Endodermal cell (in vitro differentiated cells): ENCODE measurements at places on chromosomes 3 and 15.

GRCh38 chr15:78959360-78959759 lies 14.5 kb upstream of the CTSH start:
- no peak for DNase-seq

DNA sequence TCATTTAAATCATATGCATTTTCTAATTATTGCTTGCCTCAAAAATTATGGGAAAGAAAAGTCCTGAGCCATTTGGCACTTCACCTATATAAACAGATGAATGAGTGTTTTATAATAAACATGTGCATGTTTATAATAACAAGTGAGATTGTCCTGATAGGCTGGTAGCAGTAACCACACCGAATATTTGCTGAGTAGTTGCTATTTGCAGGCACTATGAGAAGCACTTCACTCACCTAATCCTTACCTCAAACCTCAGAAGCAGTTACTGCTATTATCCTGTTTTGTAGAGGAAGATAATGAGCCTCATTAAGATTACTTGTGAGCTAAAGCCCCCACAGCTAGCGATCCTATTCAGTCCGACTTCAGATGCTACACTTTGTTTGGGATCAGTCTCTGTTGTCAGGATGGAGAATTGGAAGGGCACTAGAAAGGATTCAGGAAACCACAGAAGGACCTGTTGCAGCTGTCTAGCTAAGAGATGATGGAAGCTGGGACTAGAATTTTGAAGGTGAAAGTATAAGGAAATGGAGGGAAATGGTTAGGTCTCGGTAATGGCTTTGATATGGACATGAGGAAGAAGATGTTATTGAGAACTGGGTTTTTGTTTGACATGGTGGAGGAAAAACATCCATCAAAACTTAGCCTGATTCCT lies 28.4 kb upstream of the MAGI1 start:
- DNase-seq, result no peak

DNA sequence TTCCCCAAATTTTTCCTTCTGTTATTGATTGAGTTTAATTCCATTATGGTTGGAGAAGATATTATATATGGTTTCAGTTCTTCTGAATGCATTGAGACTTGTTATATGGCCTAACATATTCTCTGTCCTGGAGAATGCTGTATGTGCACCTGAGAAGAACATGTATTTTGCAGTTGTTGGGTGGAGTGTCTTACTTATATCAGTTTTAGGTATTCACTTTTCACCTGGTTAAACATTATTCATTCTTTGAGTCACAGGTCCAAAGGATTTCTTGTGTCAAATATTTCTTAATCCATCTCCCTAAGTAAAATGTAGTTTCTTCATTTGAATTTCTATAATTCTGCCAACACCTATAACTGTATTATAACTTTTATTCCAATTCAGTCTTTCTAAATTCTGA lies 17.8 kb downstream of the ACKR2 start:
- no peak for DNase-seq

DNA sequence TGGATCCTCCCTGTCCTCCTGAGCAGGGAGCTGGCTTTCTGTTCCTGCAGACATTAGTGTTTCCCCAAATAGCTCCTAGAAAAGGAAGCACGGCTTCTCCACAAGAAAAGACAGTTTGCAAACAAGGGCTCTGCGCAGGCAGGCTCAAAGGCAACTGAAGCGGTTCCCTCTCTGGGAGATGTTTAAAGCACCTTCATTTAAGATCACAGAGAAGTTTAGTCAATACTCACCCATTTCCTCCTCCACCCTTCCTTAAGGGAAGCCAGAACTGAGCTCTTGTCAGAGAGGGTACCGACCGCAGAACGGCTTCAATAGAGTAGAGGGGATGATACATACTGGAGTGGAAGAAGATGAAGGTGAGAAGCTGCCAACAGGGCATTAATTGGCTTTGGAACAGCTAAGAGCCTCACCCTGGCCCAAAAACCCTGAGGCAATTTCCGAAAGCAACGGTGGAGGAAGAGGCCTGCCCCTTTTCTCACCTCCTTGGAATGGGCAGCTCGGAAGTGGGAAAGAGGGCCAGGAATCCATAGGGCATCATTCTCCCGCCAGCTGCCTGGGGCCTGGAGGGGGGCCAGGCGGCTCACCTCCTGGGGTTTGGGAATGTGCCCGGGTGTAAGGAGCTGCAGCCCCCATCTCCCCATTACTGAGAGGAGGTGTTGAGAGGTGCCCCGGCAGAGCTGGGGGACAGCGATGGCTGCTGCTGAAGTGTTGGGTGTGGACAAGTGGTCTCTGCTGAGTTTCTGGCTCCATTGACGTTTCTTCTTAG lies 4.8 kb upstream of the EPHB3 start:
- DNase-seq, result no peak

GRCh38 chr3:21672303-21672702 lies 78.7 kb downstream of the ZNF385D start:
- DNase-seq, result peak; percentile 59

DNA sequence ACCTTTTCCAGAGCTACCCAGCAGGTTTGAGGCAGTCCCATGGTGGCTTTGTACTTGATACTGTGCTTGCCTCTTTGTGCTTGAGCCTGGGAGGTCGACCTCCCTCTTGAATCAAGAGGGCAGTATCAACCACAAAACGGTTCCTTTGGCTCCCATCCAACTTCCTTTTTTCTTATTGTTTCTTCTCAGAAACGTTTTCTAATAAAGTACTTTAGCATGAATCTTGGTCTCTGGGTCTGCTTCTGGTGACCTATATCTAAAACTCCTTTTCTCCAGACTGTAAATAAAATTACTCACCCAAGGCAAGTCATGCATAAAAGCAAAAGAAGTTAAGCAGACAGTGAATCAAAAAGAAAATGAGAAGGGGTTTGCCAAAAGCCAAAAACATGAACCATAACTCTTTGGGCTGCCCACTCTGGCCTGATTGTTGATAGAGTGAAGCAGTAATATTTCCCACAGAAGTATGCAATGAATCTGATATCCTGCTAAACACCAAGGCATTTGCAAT lies 112.2 kb upstream of the SLC4A7 start:
- DNase-seq, result no peak

- no peak for DNase-seq
These were observed 33.0 kb downstream of the LSM3 start for GRCh38 chr3:14211621-14212020.

GRCh38 chr3:44077267-44077666 lies 164.4 kb upstream of the TOPAZ1 start:
- peak; percentile 63 for DNase-seq

- no peak for DNase-seq
These were observed 30.2 kb downstream of the BCL2L10 start for GRCh38 chr15:52082197-52083036.

- no peak for DNase-seq
These were observed 150.7 kb upstream of the MB21D2 start for GRCh38 chr3:193068365-193068764.

DNA sequence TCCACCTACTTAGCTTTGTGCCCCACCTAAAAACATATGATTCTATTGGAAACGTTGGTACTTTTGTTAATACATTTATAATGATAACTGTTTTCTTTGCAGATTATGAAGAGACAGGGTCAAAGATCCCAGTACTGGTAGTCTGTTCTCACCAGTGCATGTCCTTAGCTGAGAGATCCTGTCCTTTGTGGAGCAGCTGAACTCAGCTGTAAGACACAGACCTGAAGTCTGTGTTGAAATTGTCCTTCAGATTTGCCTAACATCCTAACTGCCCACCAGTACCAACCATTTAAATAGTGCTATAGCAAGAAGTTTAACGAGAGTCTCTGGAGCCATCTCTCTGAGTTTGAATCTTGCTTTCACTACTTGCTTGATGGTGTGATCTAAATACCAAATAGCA lies 398.7 kb downstream of the FEZF2 start:
- no peak for DNase-seq

DNA sequence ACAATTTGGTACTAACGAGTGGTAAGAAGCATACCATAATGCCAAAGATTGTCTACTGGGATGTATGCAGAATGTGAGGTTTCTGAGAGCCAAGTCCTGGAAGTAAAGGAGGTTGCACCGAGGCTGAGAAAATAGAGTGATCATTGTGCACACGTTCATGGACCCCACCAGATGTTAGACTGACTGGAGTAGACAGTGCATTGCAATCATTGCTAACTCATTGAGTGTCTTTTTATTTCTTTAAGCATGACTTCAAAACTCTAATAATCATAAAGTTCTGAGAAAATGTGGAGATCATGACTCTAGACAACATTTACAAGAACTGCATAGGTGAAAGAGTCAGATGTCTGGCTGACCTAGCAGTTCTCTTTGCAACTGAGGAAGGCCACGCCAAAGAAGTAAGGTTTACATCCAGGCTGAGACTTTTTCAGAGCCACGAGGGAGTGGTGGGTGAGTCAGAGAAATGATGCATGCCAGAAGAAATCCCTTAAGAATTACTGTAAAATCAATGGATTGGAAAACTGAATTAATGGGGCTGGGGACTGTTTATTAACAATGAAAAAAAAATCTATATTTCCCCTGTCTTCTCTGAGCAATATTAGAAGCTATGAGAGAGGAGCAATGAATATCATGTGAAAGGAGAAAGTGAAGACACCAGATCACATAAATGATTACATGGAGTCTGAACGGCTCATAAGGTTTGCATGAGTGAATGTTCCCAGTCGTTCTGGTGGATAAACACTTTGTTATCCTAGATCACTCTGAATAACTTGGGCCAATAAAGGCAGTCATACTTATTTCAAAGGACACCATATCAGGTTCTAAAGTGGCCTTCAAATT lies 76.0 kb upstream of the SLC25A26 start:
- DNase-seq, result no peak

GRCh38 chr3:139111392-139112229 lies 66.9 kb upstream of the PRR23C start:
- DNase-seq, result peak; percentile 92

DNA sequence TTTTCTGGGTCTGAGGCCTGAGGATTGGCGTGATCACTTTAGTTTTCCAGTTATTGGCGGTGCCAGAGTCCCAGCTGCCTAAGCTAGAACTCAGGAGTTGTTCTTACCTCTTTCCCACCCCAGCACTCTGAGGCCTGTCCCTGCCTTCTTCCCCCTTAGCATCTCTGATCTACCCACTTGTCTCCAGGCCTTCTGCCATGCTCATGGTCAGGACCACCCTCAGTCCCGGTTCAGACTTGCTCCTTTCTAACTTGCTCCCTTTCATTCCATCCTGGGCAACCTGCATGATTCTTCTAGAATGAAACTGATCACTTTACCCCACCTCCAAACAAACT lies 15.7 kb downstream of the ACOX2 start:
- no peak for DNase-seq

DNA sequence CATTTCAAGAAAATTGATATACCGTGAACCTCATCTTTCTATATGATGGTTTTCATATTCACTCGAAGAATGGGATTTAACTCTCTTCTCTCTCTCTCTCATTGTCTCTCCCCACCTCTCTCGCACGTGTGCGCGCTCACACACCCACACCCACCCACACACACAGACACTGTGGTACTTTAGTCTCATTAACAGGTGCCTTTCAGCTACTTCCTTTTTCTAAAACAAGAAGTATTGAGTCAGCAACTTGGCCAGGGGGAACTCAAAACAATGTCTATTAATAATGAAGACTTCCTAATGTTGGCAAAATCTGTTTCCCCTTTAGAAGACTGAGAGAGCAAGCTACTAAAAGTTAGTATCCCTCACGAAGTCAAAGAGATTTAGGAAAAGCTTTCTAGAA lies 150.7 kb downstream of the TMCO5A start:
- no peak for DNase-seq

DNA sequence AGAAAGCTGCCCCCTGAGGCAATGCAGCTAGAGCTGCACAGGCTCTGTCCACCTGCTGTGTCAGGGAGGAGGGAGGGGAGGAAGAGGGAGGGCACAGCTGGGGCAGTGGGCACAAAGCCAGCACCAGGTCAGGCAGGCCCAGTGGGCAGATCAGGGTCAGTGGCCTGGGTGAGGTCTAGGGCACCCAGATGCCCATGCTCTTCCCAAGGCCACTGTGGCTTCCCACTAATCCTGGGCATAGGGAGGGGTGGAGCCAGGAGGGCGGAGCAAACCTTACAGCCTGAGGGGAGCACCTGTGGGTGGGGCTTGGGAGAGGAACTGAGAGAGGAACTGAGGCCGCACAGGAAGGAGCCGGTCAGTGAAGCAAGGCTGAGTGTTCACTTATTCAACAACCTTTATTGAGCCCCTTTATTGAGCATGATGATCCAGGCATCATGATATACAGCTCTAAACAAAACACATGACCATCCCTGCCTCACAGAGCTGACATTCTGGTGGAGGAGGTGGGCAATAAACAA lies 55.0 kb downstream of the RHCG start:
- no peak for DNase-seq

GRCh38 chr3:42501681-42502428 lies 588 bp upstream of the VIPR1 start:
- DNase-seq, result peak; percentile 85

DNA sequence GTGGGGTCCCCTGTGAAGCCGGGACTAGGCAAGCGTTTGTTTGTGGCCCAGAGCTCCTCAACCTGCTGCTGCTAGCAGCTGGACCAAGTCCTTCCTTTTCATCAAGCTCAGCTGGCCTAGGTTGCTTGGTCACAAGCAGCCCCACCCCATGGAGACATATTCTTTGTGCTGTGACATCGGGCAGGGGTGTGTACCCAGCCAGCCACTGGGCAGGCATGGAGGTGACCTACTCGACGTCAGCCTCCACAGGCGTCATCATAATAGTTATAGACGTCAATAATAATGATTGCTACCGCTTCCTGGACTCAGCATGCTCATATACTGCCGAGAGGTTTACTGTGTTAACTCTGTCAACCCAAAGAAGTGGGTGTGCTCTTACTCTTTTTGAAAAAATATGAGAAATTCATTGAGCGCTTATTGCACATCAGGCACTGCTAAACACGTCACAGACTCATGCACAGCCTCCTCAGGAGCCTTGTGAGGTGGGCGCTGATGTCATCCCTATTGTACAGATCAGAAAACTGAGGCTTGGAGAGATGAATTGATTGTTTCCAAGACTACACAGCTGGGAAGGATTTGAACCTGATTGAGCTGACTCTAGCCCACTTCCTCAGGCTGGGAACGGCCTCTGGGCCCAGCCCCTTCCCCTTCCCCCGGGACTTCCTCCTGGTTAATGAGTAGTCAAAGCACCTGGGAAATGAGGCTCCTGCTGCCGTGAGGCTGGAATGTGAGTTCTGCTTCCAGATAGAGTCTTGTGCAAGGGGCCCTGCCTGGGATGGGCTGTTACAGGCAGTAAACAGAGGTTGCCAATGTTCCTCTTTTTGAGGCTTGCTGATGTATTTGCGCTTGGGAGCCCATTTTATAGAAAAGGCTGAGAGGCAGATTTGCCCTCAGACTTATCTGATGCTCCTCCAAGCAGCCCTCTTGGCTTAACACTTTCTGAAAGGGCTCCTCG lies 16.2 kb downstream of the SLC6A6 start:
- peak; percentile 89 for DNase-seq

GRCh38 chr3:64450396-64450956 lies 225.2 kb upstream of the PRICKLE2 start:
- no peak for DNase-seq

DNA sequence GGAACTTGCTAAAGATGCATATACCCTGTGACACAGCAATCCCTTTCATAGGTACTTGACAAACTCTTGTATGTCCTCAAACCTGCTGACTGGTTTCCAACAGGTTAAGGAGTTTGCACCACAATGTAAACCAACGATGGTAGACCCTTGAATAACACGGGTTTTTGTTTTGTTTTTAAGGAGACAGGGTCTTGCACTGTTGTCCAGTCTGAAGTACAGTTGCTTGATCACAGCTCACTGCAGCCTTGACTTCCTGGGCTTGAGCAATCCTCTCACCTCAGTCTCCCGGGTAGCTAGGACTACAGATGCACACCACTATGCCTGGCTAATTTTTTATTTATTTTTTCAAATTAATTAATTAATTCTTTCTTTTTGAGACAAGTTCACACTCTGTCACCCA lies 23.3 kb downstream of the SIN3A start:
- DNase-seq, result no peak
